ENCODE measurements at places on chromosomes 7 and 10.

DNA sequence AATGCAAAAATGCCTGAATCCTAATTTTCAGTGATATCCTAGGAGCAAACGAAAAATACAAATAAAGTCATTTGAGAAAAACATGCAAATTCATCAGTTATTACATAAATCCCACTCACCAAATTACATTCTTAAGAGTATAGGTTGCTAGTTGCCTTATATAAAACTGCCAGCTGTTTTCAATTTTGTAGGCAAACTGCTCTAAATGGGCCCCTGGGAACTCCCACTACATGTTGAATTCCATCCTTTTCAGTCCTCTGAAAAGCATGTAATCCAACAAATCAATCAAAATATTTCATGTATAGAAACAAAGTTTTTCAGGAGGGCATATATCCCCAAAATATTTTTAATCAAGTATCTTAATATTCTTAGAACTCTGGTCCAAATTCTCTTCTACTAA, 2.1 kb upstream of the JMJD1C start:
- DNase-seq, result no peak

DNA sequence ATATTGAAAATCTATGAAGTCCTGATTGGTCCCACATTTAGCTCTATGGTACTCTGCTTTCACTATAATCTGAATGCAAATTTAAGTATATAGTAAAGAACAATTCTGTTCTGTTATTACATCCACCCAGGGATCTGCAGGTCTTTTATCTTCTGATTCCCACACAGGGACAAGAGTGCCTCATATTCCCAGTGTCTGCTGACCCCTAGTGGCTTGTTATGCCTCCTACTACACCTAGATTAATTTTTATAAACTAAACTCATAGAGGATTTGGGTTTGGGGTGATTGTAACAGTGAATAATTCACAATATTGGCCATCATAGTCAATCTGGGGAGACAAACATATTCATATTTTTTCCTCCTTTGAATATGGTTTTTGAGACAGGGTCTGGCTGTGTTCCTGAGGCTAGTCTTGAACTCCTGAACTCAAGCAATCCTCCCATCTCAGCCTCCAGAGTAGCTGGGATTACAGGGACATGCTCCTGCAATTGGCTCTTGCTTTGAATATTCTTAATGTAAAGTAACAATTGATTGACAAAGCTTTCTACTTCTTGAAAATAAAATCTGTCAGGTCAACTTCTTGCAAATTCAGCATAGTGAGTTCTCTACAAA, 282.1 kb downstream of the KCND2 start:
- no peak for DNase-seq

- DNase-seq, result peak; percentile 61
Measured at GRCh38 chr10:80498833-80499741, 38.6 kb upstream of the SH2D4B start.

DNA sequence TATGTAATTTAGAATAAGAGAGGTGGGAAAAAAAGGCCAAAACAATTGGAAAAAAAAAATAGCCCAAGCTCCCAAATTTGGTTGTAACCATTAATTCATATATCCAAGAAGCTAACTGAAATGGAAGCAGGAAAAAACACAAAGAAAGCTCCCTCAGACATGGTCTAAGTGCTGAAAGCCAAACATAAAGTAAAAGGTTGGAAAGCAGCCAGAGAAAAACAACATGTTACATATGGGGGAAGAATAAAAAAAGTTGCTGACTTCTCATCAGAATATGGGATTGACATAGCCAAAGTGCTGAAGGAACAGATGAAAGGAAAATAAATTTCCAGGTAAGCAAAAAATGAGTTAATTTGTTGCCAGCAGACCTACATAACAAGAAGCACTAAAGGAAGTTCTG, 40.3 kb downstream of the PDZD8 start:
- no peak for DNase-seq

DNA sequence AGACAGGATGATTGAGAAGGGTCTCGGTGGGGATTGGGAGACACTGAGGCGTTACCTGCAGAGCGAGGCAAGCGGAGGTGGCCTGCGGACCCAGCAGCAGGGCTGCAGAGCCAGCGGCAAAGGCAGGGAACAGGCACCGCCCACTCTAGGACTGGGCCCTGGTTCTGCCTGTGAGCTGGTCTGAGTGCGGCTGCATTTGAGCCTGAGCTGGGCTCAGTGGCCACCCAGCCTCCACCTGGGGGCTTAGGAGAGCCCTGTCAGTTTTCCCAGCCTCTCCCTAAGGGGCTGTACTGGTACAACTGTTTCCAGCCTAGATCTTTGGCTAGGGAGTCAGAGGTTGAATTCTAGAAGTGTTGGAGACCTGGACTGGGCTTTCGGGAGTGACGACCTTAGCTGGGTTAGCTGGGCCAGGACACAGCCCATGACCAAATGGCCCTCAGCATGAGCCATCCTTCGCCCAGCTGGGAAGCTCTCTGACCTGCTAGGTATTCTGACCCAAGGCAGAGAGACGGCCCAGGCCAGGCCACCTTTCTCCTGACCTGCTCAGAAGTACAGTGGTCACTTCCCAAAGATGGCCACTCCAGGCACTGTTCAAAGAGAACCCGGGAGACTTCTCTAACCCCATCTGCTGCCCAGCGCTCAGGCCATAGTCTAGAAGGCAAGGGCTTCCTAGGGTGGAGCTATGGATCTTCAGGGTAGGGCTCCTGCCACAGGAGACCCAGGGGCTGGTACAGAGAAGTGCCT, 64.9 kb downstream of the PAX2 start:
- no peak for DNase-seq

DNA sequence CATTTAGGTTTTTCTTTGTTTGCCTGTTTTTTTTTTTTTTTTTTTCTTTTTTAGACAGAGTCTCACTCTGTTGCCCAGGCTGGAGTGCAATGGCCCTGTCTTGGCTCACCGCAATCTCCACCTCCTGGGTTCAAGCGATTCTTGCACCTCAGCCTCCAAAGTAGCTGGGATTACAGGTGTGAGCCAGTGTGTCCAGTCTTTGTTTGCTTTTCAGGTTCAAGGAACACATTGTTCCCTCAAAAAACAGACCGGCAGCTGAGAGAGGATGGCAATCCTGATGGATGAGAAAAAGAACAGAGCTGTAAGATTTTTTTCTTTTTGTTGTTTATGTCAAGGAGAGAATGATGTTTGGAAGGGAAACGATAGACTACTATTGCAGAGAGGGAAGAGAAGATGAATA, 23.3 kb upstream of the RHOBTB1 start:
- DNase-seq, result no peak

DNA sequence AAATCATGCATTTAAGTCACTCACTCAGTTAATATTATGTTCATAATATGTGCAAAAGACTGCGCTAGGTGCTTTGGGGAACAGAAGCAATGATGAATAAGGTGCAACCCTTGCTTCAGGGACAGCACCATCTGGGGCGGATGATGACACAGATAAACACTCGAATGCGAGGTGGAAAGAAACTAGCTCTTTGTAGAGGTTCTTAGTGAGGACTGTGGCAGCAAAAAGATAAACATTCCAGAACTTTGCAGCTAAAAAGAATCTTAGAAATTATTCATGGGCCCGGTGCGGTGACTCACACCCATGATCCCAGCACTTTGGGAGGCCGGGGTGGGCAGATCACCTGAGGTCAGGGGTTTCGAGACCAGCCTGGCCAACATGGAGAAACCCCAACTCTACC, 29.8 kb upstream of the CHST15 start:
- no peak for DNase-seq

- DNase-seq, result no peak
Measured at GRCh38 chr7:84195295-84196060, 889 bp upstream of the SEMA3A start.

- no peak for DNase-seq
Measured at GRCh38 chr10:132554991-132555647, 17.5 kb downstream of the INPP5A start.

DNA sequence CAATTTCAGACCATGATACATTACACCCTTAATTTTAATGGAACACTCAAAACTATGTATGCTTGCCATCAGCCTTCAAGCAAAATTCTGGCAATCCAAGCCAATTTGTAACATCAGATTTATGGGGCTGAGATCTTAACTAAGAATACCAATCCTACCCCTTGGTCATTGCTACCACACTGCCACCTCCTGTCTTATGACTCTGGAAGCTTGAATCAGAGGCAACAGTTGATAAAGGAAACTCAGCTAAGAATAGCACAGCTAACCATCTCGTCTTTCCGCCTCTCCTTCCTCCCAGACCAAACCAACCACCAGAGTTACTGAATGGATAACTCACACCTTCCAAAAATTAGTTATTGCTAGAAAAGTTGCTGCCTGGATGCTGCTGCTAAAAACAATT, 7.4 kb downstream of the IGF2BP3 start:
- DNase-seq, result peak; percentile 55

DNA sequence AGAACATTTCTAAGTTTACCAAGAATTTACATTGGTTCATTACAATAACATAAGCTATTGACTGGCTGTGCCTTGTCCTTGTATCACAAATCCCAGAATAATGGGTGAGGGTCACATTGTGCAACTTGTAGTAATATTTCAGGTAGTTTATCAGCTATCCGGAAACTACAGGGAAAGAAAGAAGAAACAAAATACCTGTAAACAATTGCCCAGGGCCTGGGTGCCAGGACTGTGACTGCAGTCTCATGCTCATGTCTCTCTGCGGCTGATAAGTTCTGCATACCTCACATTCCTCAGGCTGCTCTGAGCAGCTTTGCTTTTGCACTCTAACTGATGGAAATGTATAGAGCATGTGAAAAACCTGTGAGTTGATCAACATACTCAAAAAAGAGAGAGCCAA, 131.8 kb upstream of the TRIM24 start:
- DNase-seq, result no peak

DNA sequence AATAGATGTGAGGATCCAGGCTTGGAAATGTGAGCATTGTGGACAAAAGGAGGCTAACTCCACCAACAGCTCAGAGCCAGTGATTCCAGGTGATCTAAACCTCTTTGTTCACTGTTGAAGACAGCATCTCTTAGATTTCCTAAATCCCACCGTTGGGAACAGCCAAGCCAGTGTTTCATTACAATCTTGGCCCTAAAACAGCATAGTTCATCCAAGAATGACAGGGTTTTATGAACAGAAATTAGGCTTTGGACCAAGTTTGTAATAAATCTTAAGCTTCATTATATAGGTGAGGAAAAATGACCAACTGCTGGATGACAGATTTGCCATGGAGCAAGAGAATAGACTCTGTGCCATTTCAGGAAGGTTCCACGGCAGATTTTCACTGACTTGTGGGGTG, 65.8 kb downstream of the MTURN start:
- no peak for DNase-seq

DNA sequence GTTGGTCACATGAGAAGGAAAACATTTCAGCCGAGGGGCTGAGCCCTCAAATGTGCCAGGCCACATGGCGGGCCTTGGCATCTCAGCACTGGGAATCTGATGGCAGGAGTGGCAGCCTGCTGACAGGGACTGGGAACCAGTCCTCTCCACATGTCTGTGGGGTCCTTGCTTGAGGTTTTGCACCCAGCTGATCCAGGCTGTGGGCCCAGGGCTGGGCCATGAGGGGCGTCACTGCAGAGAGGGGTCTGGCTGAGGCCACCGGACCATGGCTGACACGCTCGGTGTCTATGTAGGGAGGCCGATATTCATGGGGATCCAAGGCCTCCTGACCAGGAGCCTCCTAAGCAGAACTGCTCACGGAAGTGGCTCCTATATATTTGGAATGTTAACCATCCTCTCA, 31.0 kb upstream of the PWWP2B start:
- DNase-seq, result no peak

DNA sequence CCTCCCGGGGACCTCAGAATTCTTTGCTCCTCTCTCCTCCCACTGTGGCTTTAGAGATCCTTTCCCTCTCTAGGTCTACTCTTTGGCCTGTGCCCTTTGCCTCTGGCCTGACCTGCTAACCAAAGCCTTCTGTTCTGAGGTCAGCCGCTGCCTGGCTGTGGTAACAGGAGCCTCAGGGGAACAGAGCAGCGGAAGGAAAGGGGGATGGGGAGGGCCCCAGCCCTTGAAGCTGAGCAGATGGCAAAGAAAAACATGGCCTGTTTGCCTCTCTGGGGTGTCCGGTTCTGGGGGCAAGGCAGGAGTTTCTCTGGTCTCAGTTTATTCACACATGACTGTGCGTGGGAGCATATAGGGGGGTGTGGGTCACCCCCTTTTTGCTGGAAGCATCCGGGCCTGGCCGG, 28.2 kb downstream of the COL26A1 start:
- peak; percentile 78 for DNase-seq

- DNase-seq, result no peak
Measured at GRCh38 chr7:130048906-130049305, 2.3 kb downstream of the ZC3HC1 start.

DNA sequence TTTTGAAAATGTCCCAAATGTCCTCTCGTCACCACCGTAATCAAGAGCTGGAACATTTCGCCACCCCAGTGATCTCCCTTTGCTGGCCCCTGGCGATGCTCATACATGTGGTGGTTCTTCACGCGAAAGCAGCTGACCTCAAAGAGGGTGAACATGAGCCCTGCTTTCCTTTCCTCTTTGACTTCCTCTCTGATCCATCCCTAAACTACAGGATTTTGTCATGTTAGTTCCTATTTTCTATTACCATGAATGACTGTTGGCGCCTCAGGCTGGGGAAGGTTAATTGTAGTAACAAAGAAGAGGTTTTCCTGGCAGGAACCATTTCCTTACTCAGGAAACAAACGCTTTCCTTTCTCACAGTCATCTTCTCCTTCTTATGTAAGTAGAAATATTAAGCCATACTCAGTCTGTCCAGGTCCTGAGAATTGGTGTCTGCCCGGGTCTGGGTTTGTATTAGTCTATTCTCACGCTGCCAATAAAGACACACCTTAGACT, 114.5 kb downstream of the INSYN2A start:
- no peak for DNase-seq

- no peak for DNase-seq
Measured at GRCh38 chr10:775245-776075, 86.0 kb upstream of the DIP2C start.

- DNase-seq, result no peak
Measured at GRCh38 chr10:17179002-17179401, 22.5 kb downstream of the TRDMT1 start.

DNA sequence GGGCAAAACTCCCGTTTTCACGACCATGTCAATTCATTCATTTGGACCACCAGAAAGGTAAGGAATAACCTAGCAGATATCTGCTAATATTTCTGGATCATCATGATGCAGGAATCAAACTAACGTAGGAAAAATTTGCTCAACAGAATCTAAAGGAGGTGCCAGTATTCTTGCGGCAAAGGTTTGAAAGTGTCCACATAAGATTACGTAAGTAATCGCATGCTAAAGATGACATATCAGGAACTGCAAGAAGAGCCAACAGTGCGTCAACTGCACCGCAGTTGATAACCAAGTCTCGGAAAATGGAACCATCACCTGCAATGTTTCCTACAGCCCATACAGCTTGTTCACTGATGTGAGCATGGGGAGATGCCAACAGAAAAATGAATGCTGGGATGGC, 194.1 kb upstream of the ZNF804B start:
- DNase-seq, result no peak

DNA sequence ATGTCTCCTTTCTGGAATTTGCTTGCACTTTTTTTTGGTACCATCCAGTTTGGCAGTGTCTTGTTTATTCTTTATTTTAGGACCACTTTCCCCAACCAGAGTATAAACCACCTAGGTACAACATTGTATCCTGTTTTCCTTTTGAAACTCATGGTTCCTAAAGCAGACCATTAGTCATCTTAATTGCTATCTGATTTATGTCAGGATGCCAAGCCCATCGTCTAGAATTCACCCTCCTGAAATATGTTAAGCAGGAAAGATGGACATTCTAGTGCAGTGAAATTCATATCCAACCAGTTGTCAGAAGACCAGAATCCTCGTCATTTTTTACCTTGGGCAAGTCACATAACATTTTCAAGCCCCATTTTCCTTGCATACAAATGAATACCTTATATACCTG, 223.6 kb upstream of the KMT2E start:
- DNase-seq, result no peak

GRCh38 chr7:45256309-45256708, 98.7 kb downstream of the RAMP3 start:
- no peak for DNase-seq
